NCI-H524 (cell line): ENCODE measurements at places on chromosomes 4 and X.

- no peak for DNase-seq
Observed at GRCh38 chrX:29728639-29729038, 486.7 kb upstream of the MAGEB2 start.

DNA sequence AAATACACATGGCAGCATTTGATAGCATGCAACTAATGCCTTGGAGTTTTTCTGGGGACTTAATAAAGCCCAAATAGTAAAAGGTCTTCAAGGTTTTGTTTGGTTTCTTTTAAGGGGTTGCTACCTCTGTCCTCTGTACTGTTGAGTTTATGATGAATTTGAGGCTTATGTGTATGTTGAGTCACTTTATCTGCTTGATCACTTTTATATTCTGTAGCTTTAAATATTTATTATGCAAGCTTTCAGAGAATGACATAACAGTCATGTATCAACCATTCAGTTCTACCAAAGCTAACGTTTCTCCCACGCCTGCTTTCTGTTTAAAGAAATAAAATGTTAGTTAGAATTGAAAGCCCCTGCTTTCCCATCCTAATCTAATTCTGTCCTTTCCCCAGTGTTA, 122.2 kb downstream of the NHS start:
- DNase-seq: no peak

- no peak for DNase-seq
Observed at GRCh38 chr4:74942251-74942917, 9.5 kb downstream of the PARM1 start.

DNA sequence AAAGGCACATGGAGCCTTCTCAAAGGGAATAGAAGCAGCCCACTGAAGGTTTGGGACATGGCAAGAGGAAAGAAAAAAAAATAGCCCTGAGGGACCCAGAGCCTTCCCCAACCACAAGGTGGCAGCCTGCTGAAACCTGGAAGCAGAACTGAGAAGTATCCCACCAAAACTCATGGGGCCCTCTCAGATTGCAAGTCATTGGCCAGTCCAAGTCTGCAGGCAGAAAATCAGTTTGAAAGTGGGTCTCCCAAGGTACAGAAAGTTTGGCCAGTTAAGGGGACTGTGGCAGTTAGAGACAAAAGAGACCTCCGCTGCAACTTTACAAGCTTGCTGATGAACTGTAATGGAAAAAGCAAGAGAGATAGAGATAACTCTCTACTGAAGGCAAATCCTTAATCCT, 155.8 kb downstream of the ANTXR2 start:
- DNase-seq: peak; percentile 18

- no peak for DNase-seq
Observed at GRCh38 chr4:144288011-144288903, 147.7 kb upstream of the GYPA start.
